ENCODE measurements at places on chromosomes 7 and 10.

- DNase-seq = no peak
Observed at GRCh38 chr7:114354306-114354705, 60.3 kb upstream of the FOXP2 start.

DNA sequence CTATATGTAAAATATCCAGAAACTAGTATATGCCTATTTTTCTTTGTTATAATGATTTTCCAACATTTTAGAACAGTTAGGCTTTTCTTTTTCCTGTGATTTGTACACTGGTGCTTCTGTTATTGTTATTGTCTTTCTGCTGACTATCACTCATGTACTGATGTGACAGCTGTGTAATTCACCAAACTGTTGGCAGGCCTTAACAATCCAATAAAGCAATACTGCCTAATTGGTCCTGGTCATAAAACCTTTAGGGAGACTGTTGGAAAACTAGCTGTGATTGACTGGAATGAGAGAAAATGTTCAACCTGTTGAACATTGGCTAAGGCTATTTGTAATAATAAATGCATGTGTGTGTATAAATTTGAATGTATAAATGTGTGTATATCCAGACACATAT, 956.6 kb downstream of the REEP3 start:
- DNase-seq = no peak

- no peak for DNase-seq
Observed at GRCh38 chr7:33530664-33531063, 374.7 kb upstream of the BMPER start.

- no peak for DNase-seq
Observed at GRCh38 chr7:81769891-81770727, at the start of gene HGF. HGF (minus strand) TSS chr7:81770047; CDS start chr7:81769971, 76 bp downstream.

- DNase-seq = no peak
Observed at GRCh38 chr10:1522237-1522636, 215.1 kb downstream of the ADARB2 start.

GRCh38 chr7:143245123-143245522, 18.1 kb upstream of the GSTK1 start:
- DNase-seq = no peak

- no peak for DNase-seq
Observed at GRCh38 chr10:95538412-95538811, 22.8 kb downstream of the SORBS1 start.

- DNase-seq = no peak
Observed at GRCh38 chr7:135905858-135906257, 71.3 kb downstream of the MTPN start.

- DNase-seq = no peak
Observed at GRCh38 chr10:21167288-21168010, 270.3 kb upstream of the NEBL start.

GRCh38 chr10:49599546-49599945, 10.6 kb upstream of the SLC18A3 start:
- no peak for DNase-seq

GRCh38 chr10:96706331-96706853, 13.9 kb downstream of the PIK3AP1 start:
- DNase-seq = no peak

DNA sequence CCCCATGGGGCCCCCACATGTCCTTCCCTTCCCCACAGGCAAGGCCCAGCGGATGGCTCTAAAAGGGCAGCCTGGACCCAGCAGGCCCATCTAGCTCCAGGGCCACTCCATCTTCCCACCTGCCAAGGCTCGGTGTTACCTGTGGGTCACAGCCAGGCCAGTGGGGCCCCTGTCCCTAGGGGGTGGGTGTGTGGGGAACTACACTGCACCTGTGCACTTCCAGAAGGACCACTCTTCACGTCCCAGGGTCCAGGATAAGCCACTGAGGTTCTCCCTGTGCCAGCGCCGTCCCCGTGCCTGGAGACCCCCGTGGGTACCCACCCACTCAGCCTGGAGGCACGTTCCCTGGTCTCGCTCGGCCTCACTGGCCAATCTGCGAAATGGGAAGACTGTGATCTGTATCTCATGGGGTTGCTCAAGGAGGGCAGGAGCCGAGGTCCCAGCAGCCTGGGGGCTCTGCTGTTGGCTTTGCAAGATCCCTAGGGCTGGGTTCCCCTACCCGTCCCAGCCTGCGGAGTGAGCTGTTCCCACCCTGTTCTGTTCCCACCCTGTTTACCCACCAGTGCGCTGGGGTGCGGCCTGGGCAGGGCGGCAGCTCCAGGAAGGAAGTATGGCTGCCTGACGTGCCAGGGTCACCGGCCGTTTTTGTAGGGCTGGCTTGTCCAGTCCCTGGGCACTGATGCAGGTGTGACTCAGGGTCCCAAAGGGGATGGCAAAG, 4.6 kb downstream of the PWWP2B start:
- no peak for DNase-seq

GRCh38 chr10:121497513-121498470, 100.5 kb downstream of the FGFR2 start:
- DNase-seq = no peak

GRCh38 chr7:79290841-79291497, 162.5 kb downstream of the MAGI2 start:
- DNase-seq = no peak

DNA sequence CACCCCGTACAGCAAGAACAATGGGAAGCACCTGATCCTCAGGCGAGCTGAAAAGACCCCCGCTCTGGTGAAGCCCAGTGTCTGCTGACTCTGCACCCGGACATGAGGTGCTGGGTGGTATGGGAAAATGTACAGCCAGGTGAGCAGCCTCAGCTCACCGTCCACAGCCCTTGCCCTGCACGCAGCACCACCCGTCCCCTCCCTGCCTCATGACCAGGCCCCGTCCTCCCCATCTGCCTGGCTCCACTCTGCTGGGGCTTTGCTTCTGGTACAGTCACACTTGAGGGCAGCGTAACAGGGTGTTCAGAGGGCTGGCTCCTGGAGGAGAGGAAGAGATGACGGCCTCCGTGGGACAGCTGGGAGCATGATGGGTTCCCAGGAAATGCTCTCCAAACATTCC, 49.1 kb downstream of the NCAPG2 start:
- DNase-seq = no peak

- DNase-seq = no peak
Observed at GRCh38 chr7:53657586-53657985, 622.2 kb downstream of the POM121L12 start.

- no peak for DNase-seq
Observed at GRCh38 chr7:121449735-121450240, 53.7 kb upstream of the FAM3C start.

DNA sequence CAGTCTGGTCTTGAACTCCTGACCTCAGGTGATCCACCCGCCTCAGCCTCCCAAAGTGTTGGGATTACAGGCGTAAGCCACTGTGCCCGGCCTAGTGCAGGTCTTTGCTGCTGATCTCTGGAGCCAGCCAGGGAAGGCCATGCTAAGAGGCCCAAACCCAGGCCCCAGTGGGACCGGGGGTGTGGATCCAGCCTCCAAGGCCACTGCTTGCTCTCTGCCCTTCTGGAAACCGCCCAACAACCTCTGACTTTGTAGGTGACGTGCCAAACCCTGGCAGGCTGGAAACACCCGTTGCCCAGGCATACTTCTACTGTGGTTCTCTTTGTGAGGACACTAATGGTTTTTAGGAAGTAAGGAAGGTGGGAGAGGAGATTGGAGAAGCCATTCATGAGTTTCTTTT, 83.5 kb upstream of the GNA12 start:
- no peak for DNase-seq

GRCh38 chr10:112246-112645, 23.0 kb upstream of the ZMYND11 start:
- no peak for DNase-seq

GRCh38 chr10:60527676-60528075, 138.0 kb upstream of the ANK3 start:
- no peak for DNase-seq

GRCh38 chr10:63780101-63780500, 258.9 kb downstream of the REEP3 start:
- no peak for DNase-seq
